Activated naive CD4-positive, alpha-beta T cell treated with anti-CD3 and anti-CD28 coated beads, Interleukin-2, amount 10 ng/mL, durations not matched to agents 7 days and 5 days (primary cell): ENCODE measurements at places on chromosomes 1 and 21.

- no peak for DNase-seq
These were observed 24.7 kb downstream of the MEF2D start for GRCh38 chr1:156475568-156476500.

DNA sequence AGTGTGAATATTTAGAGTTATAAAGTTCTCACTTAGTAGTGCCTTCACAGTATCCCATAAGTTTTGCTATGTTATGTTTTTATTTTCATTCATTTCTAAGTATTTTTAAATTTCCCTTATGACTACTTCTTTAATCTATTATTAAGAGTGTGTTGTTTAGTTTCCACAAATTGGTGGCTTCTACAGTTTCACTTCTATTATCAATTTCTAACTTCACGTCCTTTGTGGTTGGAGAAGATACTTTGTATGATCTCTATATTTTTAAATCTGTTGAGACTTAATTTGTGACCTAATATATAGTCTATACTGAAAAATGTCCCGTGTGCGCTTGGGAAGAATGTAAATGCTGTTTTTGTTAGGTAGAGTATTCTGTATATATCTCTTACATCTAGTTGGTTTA is 11.7 kb downstream of the CHIA start:
- no peak for DNase-seq

DNA sequence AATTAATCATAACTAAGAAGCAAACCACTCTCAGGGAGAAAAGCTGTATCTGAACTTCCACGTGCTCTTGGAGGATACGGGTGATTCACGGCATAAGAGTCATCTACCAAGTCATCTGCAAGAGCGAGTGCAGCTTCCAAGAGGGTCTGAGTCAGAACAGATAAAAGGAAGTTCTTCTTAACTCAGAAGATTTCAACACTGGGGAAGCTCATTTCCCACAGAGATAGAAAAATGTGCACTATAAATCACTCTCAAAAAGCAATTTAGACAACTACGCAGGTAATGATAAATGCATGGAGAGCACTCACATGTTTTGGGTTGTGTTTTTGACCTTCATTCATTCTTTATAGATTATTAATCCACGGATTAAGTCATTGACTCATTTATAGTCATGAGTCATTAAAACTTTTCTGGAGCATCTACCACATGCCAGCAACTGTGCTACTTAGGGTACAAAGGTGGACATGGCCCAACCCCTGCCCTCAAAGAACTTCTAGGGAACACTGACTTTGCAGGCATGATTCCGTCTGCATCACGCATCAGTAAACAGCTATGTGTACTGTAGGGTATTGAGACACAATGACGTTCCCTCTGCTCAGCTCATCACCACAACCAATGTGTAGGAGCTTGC is 20.8 kb downstream of the KCNJ15 start:
- DNase-seq = no peak

DNA sequence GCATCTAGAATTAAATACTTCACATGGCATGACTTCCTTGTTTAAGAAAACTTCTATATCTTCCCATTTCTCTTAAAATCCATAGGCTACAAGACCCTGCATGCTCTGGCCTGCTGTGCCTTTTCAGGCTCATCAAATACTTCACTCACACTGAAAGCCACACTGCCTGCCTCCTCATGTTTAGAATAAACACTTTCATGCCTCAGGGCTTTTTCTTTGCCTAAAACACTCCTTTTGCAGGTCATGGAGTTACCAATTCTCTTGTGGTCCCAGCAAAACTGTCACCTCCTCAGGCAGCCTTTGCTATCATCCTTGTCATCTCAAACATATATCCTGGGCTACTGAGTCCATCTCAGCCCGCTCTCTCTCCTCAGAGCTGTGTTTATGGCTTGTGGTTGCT is 5.5 kb downstream of the SGIP1 start:
- DNase-seq = no peak

DNA sequence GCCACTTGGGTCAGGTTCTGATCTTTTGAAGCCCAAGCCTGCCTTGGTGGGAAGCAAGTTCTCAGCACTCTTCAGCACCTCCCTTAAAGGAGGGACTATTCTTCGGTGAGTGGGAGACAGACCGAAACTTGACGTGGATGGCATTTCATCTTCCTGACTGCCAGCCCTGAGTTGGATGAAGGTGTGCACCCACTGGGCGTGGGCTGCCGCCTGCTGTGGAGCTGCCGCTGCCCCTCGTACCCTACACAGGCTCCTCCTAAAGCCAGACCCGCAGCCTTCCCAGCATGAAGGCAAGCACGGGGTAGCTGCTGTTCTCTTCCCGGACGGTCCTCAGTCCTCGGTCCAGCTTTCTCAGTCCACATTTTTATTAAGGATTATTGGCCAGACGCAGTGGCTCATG is 84.2 kb downstream of the SLC66A1 start:
- no peak for DNase-seq

DNA sequence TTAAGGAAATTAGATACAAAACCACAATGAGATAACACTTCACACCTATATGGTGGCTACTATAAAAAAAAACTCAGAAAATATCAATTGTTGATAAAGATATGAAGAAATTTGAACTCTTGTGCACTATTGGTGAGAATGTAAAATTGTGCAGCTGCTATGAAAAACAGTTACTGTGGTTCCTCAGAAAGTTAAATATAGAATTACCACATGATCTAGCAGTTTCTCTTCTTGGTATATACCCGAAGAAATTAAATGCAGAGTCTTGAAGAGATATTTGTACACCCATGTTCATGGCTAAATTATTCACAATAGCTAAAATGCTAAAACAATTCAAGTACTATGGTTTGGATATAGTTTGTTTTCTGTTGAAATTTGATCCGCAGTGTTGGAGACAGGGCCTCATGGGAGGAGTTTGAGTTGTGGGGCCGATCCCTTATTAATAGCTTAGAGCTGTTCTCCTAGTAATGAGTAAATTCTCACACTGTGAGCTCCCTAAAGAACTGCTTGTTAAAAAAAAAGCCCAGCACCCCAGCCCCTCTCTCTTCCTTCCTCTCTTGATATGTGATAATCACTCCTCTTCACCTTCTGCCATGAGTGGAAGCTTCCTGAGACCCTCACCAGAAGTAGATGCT is 1412.1 kb downstream of the PLA2G4A start:
- DNase-seq = no peak

DNA sequence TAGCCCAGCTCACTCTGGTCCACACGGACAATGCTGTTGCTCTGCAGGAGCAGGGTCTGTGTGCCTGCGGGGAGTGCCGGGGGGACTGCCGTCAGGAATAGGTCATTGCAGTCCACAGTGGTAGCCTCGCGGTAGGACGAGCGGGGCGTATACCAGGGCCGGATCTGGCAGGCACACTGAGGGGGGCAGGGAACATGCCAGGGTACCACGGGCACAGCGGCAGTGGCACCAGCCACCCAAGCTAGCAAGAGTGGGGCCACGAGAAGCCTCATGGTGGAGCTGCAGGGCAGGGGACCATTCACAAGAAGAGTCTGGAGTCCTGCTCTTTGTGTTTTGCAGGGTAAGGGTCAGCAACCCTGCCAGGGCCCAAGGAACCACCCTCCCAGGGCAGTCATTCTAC is 65.8 kb downstream of the LRRN2 start:
- no peak for DNase-seq

- no peak for DNase-seq
These were observed 208.2 kb downstream of the BACH1 start for GRCh38 chr21:29506947-29507346.

DNA sequence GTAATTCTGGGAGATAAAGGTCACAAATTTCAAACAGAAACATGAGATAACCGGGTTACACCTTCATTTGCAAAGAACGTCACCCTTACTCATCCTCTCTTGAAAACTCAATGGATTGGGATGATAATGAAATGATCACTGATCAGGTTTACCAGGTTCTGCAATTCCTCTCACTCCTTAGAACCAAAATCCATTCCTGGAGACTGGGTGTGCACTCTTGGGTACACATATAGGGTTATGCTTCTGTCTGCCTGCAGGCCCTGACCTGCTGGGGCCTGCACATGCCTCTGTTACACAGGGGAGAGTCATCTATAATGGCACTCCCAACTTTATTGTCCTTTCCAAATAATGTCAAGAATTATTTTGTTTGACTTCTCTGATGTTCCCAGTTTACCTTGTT is 8.3 kb downstream of the SUSD4 start:
- DNase-seq = no peak

GRCh38 chr1:71053146-71053545 is 5.5 kb upstream of the PTGER3 start:
- no peak for DNase-seq

DNA sequence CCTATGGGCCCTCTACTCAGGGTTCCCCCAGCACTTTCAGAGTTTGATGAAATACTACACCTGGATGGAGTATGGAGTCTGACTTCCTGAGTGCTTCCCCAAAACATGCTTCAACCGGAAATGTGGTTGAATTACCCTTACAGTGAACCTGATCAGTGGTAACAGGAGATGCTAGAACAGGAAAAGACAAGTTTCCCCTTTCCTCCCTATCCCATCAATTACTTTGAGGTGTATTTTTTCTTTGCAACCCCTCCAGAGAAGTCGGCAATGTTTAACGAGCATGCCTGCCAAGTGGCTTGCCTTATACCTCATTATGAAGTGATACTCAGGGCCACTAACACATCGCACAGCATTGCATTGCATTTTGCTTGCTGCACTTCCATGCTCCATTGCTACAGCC is 7.0 kb downstream of the KRTAP15-1 start:
- DNase-seq = no peak

DNA sequence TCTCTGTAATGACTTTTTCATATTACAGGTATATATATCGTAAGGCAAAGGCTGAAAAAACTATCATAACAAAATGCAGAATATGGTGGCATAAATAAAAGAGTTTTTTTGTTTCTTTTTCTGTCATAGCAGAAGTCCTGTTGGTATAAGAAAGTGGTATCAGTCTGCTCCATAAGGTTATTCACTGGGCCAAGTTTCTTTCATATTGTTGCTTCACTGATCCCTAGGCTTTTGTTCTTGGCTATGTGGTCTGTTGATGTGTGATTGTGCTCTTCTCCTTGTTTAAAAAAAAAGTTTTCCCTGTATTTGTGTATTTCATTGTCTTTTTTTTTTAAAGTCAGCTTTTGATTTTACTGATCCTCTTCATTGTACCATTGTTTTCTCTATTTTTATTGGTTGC is 26.0 kb downstream of the PTBP2 start:
- DNase-seq = no peak

- no peak for DNase-seq
These were observed 860.4 kb downstream of the PLA2G4A start for GRCh38 chr1:187689129-187689528.

- DNase-seq = no peak
These were observed 85.5 kb upstream of the PALMD start for GRCh38 chr1:99560207-99561040.

DNA sequence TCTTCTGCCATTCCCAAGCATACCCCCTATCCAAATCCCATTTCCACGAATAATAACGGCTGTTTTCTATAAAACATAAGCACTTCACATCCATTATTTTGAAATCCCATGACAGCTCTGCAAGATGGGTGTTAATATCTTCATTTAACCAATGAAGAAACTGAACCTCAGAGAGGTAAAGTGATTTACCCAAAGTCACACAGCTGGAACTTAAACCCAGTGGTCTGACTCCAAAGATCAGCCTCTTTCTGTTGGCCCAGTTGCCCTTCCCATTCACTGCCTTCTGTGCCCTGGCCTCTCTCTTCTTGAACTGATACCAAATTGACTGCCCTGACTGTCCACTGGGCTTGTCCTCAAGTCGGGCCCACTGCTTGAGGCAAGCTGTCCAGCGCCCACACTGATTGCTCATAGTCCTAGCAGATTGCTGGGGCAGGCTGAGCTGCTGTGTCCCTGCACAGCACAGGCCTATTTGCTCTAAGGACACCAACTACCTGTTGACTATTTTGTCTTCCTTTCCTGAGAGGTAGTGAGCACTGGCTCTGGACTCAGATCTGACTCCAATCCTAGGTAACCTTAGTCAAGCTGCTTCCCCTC is 19.3 kb downstream of the TAL1 start:
- no peak for DNase-seq

- no peak for DNase-seq
These were observed 17.1 kb downstream of the VN1R5 start for GRCh38 chr1:247273013-247273412.

DNA sequence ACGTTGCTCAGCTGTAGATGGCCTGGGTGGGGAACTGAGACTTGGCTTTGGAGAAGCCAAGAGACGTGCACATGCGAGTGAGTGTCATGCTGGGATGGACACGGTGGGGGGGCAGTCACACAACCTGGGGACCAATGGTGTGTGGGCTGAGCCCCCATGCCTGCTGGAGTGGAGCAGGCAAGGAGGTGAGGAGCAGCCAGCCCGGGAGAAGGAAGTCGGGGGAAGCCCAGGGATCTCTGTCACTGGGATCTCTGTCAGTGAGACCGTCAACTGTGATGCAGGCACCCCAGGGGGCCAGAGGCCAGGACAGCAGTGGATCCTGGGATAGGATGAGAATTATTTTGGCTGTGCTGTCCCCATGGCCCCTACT is 11.0 kb upstream of the ZNF669 start:
- no peak for DNase-seq

- DNase-seq = no peak
These were observed 221.3 kb downstream of the MRPL39 start for GRCh38 chr21:25385911-25386474.

- peak; percentile 75 for DNase-seq
These were observed 48.0 kb downstream of the H3-3A start for GRCh38 chr1:226110249-226111097.
